Activated naive CD4-positive, alpha-beta T cell (primary cell): ENCODE measurements at places on chromosomes 1 and 21.

DNA sequence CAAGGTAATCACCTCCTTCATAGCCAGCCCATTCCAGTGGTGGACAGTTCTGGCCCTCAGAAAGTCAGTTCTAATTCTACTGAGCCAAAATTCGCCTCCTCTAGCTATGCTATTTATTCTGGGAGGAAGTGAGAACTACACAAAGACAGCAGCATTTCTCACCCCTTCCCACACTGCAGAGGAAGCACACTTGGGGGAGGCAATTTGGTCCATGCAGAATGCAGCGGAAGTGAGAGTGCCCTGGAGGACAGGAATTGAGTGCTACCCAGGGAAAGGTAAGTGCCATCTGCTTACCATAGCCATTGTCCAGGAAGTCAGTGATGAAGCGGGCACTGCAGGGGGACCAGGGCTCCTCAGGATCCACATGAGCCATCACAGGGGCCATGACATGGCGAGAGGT is 3.7 kb downstream of the ADAMTS4 start:
- no peak for DNase-seq

DNA sequence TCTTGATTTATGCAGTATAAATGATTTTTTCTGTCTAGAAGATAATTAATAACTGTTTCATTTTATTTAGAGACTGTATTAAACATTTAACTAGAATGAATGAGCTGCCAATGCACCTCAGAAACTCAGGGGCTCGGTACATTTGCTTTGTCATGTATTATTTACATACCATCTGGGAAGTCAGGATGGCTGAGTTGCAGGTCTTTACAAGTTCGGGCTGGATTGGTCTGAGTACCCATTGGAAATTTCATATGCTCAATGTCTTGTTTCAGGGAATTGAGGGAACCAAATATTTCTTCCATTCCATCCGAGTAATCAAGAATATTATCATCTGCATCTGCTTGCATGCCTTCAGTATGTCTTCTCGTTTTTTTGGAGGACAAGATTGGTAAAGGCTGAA is 221.7 kb downstream of the COL11A1 start:
- DNase-seq = no peak

GRCh38 chr1:245181158-245181517 is 26.4 kb downstream of the KIF26B start:
- DNase-seq = no peak

DNA sequence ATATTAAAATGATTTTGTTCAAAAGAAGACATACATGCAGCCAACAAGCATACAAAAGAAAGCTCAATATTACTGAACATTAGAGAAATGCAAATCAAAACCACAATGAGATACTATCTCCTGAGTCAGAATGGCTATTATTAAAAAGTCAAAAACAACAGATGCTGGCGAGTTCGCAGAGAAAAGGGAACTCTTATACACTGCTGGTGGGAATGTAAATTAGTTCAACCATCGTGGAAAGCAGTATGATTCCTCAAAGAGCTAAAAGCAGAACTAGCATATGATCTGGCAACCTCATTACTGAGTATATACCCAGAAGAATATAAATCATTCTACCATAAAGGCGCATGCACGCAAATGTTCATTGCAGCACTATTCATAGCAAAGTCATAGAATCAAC is 126.0 kb upstream of the HMCN1 start:
- no peak for DNase-seq

DNA sequence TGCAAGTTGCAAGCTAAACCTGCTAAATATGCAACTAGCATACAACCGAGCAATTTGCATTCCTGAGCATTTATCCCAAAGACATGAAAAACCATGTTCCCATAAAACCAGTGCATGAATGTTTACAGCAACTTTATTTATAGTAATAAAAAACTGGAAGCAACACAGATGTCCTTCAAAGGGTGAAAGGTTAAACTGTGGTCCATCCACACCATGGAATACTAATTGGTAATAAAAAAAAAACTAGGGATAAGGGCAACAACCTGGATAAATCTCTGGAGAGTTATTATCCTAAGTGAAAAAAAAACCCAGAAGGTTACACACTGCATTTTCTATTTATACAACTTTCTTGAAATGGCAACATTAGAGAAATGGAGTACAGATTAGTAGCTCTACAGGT is 474.1 kb downstream of the SMYD3 start:
- no peak for DNase-seq
